ENCODE measurements at places on chromosomes 2 and 18.

DNA sequence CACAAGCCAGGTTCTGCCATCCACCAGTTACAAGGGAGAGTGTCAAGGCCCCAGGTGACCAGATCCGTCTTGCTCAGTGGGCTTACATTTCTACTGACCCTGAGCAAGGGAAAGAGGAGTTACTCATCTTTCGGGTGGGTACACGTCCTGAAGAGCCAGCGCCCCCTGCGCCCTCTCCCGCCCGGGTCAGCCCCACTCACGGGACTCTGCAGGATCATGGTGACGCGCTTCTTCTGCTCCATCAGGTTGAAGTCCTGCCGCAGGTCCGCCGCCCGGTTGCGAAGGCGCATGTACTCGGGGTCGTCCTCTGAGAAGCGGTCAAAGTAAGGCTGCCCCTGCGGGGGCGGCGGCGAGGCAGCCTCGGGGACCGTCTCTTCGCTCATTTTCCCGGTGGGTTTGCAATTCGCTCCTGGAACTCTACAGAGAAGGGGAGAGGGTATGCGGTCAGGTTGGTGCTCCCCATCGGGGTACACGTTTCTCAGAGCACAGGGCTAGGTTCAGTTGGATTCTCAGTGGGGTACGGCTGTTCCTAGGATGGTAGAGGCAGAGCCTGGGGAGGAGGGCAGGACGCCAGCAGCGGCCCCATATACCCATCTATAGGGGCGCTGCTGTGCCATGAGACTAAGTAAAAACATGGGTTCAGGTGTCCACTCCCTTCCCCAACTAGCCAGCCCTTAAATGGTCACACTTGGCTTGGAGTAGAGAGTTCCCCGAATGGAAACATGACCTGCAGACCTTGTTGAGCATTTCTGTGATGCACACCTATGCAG is 61.8 kb downstream of the ADD2 start:
- H3K27ac ChIP-seq = no peak overlapping the region
- no peak for DNase-seq
- no peak overlapping the region for H3K4me3 ChIP-seq
- H3K36me3 ChIP-seq = no peaks in the 10 kb centered on the region
- H3K27me3 ChIP-seq = no peaks in the 10 kb centered on the region

DNA sequence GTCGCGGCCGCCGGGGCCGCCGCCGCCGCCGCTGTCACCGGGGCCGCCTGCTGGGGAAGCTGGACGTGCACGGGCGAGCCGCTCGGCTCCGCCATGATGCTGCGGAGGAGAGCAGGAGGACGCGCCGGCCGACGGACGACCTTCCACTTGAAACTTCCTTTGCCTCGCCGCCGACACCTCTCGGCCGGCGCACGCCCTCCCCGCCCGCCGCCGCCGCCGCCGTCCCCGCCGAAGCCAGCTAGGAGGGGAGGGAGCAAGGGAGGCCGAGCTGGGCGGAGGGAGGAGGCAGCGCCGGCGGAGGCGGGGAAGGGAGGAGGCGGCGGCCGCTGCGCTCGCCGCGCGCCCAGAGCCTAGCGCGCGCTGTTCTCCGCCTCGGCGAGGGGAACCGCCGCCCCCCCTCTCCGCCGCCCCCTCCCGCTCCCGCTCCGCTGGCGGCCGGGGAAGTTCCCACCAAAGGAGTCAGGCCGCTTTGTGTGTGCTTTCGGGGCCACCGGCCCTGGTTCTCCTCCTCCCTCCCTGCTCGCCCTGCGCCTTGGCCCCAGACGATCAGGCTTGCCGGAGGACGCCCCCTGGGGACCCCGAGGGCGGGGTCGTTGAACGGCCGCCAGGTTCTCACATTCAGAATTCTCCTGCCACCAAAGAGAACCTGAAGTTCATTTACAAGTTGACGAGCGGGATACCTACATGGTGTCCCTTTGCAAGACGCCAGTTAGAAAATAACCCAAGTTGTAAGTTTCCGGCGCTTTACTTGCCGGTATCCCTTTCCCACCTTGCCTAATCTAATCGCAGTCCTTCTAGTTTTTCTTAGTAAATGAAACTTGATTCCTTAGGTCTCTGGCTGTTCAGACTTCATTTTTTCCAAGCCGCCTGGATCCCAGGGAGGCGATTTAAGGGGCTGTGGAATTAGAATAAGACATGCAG is at the start of gene STK39:
STK39 (minus strand) TSS at position 255 of the 921 bp plus-strand sequence; CDS start at position 95, 160 bp downstream.
- peak within 1 kb of the TSS; percentile 90 for H3K27ac ChIP-seq
- peak within 1 kb of the TSS; percentile 89 for H3K4me3 ChIP-seq
- no peaks in the 10 kb centered on the region for H3K27me3 ChIP-seq
- H3K4me1 ChIP-seq = peaks cover 42% of the 10 kb centered on the region
- H3K36me3 ChIP-seq = no peaks in the 10 kb centered on the region

- H3K4me3 ChIP-seq = no peak overlapping the region
- no peak for DNase-seq
- no peaks in the 10 kb centered on the region for H3K36me3 ChIP-seq
- H3K27me3 ChIP-seq = no peaks in the 10 kb centered on the region
- no peaks in the 10 kb centered on the region for H3K4me1 ChIP-seq
These were observed 38.5 kb upstream of the MYO3B start for GRCh38 chr2:170139276-170139967.

DNA sequence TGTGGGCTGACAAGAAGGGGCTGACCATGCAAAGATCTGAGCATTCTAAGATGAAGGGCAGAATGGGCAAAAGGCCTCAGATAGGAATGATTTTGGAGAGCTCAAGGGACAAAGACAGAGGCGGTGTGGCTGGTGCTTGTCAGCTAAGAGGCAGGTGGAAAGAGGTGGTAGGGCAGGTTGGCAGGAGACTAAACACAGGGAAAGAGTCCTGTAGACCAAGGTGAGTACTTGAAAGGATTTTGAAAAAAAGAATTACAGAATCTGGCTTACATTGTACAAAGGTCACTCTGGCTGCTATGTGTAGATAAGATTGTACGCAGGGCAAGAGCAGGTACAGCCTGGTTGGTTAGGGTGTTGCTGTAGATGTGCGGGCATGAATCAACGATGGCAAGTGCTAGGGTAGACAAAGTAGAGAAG is 50.6 kb downstream of the STK39 start:
- no peak overlapping the region for H3K4me3 ChIP-seq
- H3K36me3 ChIP-seq = no peaks in the 10 kb centered on the region
- no peak for DNase-seq

- H3K4me1 ChIP-seq = peaks cover 6% of the 10 kb centered on the region
These were observed 753.9 kb downstream of the RNF144A start for GRCh38 chr2:7670905-7671641.

DNA sequence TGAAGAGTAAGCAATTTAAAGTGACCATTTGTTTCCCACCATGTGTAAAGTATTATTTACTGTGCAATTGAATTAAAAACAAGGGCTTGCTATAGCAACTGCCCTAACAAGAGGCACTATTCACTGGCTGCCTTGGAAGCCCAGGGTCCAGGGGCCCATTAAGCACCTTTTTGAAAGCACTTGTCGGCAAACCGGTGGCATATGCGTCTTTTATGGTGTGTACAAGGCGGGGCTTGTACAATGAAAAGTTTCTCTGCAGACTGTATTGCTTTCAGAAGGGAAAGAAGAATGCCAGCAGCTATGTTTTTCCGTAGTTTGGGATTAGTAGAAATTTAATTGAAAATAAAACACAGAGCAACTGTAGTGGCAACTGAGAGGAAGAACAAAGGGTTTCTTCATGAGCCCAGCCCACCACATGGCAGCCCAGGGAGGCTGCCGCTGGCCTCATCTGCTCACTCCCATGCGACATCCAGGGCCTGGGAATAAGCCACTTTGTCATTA is 279.5 kb upstream of the PARD3B start:
- H3K36me3 ChIP-seq = no peaks in the 10 kb centered on the region
- H3K27ac ChIP-seq = no peak overlapping the region
- no peak for DNase-seq
- H3K4me1 ChIP-seq = peaks cover 8% of the 10 kb centered on the region

GRCh38 chr2:26330604-26331003 is 15.3 kb upstream of the SELENOI start:
- H3K4me1 ChIP-seq = no peaks in the 10 kb centered on the region
- H3K27ac ChIP-seq = no peak overlapping the region
- no peaks in the 10 kb centered on the region for H3K27me3 ChIP-seq

DNA sequence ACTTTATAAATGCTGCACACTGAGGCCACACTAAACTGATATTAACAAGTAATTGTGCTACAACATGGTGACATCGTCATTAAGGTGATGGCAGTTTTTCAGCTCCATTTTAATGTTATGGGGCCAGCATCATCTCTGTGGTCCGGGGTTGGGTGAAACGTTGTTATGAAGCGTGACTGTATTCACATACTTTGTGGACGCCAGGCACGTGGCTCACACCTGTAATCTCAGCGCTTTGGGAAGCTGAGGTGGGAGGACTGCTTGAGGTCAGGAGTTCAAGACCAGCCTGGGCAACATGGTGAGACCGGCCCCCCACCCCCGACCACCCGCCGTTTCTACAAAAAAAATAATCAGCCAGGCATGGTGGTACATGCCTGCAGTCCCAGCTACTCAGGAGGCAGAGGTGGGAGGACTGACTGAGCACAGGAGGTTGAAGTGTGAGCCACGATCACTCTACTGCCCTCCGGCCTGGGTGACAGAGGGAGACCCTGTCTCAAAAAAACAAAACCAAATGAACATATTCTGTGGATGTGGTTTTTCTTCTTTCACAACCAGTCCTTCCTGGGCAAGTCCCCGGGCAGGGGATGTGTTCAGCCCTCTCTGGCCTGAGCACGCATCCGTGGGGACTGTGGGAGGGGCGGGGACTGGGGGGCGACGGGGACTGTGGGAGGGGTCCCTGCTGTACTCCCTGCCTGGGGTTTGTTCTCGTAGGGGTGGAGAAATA is 12.9 kb upstream of the GAL3ST2 start:
- no peak for DNase-seq
- no peak overlapping the region for H3K4me3 ChIP-seq
- H3K36me3 ChIP-seq = peaks cover 22% of the 10 kb centered on the region
- no peaks in the 10 kb centered on the region for H3K27me3 ChIP-seq
- no peaks in the 10 kb centered on the region for H3K4me1 ChIP-seq

Measured in left ventricle myocardium inferior (tissue), 1 donor.